Stimulated activated CD8-positive, alpha-beta memory T cell treated with anti-CD3 and anti-CD28 coated beads, Interleukin-4, amount 100 ng/mL, for 1 hour (primary cell): ENCODE measurements at places on chromosomes 12 and 14.

GRCh38 chr12:31931796-31932715, 27.2 kb upstream of the RESF1 start:
- DNase-seq: no peak

DNA sequence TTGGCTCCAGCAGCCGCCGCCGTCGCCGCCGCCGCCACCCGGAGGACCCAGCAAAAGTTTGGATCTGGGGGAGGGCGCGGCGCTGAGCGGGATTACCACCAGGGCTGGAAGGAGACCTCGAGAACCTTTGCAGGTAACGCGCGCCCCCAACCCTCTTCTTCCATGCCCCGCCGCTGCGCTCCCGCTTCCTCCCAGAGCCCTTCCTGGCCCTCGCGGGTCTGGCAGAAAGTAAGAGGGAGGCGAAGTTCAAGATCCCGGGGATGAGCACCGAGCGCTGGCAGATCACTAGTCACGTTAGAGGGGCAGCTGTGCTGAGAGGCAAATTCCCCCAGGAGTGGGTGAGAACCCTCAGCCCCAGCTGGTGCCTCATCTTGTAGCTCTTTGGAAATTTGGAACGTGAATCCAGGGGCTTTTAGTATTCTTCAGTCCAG, 3.9 kb downstream of the FLRT2 start:
- DNase-seq: no peak

DNA sequence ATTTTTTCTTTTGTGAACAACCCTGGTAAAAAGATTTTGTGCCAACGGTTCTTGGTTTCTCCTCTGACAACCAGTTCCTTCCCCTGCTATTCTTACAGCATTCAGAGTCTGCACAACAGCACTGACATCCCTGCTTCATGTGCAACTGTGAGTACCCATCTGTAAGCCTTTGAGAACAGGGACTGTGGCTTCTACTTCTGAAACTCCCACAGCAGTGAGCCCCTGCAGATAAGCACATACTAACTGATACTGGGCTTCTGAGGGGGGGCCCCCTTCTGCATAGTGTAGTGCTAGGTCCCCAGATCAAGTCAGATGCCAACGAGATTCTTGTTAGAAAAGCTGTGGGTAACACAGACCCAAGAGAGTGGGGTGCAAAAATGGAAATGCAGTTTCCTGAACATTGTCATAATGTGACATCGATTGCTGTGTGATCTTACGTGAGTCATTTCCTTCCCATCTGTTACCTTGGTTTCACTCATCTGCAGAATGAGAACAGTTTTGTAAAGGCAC, 11.1 kb upstream of the NINJ2 start:
- DNase-seq: peak; percentile 24

DNA sequence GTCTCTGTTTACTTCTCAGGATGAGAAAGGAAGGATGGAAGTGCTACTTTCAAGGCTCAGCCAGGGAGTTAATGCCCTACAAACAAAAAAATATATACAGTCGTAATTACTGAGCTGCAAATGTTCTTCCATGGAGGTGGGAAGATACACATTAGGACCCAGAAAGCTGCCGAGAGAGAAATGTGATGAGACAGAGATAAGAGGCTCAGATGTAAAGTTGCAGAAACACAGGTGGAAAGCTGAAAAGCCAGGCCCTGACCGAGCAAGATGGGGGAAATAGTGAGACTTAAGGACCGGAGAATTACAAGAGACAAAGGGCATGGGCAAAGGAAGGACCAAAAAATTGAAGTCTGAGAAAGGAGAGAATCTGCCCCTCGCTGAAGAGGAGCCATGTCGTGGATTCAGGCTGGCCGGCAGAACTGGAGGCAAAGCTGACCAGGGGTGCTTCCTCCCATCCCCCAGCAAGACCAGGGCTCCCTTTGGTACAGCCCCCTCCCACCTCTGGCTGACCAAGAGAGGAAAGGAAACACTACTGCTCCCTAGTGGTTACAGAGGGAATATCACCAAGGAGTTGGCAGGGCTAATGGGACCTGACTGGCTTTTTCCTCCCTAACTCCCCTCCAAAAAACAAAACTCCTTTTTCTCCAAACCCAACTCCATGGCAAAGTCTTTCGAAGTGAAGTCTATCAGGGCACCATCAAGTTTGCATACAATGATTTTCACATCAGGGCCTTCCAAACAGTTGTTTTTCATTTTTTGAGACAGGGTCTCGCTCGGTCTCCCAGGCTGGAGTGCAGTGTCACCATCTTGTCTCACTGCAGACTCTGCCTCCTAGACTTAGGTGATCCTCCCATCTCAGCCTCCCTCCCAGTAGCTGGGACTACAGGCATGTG, 12.1 kb downstream of the ZFHX2 start:
- no peak for DNase-seq
